ENCODE measurements at places on chromosomes 4 and X.

- DNase-seq: no peak
Measured at GRCh38 chr4:169383724-169384123, 113.0 kb upstream of the SH3RF1 start.

DNA sequence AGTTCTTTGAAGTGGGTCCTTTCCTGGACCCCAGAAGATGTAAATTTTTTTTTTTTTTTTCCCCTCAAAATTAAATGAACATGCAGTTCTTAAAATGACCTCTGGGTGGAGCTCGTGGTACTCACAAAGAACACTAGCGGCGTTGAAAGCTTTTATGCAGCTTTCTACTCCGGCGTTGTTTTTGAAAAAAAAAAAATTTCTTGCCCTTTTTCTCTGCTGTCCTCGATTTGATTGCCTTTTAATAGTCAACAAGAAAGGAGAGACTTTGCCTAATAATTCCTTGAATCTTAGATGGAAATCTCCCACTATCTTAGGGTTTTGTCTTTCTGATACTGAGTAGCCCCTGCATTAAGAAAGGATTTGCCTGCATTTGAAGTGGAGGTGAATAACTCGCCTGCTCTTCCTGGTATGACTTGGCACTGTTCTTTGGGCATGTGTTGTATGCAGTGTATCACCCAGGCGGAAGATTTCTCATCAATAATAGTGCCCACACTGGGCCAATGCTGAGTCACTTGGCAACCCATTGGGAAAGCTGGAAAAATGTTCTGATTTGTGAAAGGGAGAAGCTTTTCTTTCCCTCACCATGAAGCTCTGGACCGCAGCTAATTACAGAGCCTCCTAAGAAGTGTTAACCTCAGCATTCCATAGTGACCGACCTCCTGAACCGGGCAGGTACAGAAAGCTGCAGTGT, 104.0 kb downstream of the PHEX start:
- peak; percentile 42 for DNase-seq

GRCh38 chrX:22126327-22126726, 94.2 kb downstream of the PHEX start:
- DNase-seq: no peak

- DNase-seq: no peak
Measured at GRCh38 chr4:150854600-150854999, 160.5 kb downstream of the LRBA start.

DNA sequence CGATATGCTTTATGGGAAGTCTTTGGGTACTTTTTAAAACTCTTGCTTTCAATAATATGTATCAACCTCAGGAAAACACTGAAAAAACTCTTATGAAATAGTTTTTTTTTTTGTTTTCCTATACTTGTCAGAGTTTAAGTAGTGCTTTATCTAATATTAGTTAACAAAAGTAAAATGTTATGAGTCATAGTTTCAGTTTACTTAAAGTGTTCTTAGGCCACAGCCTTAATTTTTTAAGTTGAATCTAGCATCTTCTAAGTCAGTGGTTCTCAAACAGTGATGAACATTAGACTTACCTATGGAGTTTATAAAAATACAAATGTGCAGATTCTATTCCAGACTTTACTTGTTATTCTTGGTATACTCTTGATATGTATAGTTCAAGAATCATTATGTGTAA, 26.3 kb upstream of the ADGRL3 start:
- DNase-seq: no peak

GRCh38 chr4:41141900-41142299, 72.4 kb downstream of the APBB2 start:
- no peak for DNase-seq

- DNase-seq: no peak
Measured at GRCh38 chrX:38807873-38808272, 6.6 kb downstream of the MID1IP1 start.

GRCh38 chrX:110317061-110317819, 645 bp downstream of the AMMECR1 start:
- peak; percentile 11 for DNase-seq

DNA sequence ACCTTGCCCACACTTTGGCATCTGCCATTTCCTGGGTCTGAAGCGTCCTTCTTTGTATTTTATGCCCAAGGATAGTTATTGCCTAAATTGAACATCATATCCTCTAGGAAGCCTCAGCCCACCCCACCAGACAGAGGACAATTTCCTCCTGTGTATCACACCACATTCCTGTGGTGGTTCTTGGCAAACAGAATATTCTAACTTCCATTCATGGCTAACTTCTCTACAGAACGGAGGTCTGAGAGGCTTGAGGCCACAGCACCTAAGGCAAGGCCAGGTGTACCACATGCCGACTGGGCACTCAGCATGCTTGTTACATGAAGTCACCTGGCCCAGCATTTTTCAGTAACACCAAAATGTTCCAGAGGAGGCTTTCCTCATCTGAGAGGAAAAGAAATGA, 42.4 kb downstream of the CD99L2 start:
- no peak for DNase-seq

DNA sequence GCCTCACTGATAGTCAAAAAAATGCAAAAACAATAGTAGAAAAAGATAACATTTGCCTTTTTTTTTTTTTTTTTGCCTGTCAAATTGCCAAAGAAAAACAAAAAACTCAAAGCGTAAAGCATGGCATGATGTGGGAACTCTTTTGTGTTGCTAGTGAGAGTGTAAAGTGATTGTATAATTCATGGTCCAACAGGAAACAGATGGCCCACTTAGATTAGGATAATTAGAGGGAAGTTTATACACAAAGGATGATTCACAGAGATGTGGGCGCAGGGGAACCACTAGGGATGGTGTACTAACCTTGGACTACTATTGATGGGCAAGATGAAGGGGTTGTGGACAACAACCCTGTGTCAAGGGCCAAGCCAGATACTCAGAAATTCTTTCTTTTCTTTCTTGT, 16.4 kb downstream of the MCUB start:
- no peak for DNase-seq

GRCh38 chr4:140229881-140230280, 75.9 kb upstream of the MAML3 start:
- no peak for DNase-seq

GRCh38 chr4:185778307-185778706, 33.7 kb downstream of the SORBS2 start:
- DNase-seq: no peak

DNA sequence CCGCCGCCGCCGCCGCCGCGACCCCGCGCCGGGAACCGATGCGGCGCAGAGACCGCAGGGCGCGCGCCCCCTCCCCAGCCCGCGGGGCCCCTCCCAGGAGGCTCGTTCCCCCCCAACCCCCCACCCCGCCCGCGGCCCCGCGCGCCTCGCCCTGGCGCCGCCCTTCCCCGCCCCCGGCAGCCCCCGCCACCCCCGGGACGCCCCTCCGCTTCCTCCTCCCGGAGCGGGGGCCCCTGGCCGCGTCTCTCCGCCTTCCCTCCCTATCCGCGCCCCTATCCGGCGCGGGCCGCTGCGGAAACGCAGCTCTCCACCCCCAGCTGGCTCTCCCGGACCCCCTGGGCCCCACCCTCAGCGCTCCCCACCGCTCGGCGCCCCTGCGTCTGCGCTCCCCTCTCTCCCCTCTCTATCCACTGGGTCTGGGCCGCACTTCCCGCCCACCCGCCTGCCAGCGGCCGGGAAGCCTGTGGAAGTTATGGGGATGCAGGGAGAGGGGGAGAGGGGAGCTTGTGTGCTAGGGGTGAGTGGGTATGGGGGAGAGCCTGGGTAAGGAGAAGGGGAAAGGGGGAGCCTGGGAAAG, at the start of gene TMEM271:
Gene TMEM271 (minus strand): TSS at position 51 of the 577 bp plus-strand sequence. CDS start 233 bp downstream, outside the sequence.
- no peak for DNase-seq

- no peak for DNase-seq
Measured at GRCh38 chr4:112328734-112329130, 31.6 kb downstream of the ALPK1 start.

- no peak for DNase-seq
Measured at GRCh38 chr4:138835832-138836533, 179.6 kb upstream of the NOCT start.

DNA sequence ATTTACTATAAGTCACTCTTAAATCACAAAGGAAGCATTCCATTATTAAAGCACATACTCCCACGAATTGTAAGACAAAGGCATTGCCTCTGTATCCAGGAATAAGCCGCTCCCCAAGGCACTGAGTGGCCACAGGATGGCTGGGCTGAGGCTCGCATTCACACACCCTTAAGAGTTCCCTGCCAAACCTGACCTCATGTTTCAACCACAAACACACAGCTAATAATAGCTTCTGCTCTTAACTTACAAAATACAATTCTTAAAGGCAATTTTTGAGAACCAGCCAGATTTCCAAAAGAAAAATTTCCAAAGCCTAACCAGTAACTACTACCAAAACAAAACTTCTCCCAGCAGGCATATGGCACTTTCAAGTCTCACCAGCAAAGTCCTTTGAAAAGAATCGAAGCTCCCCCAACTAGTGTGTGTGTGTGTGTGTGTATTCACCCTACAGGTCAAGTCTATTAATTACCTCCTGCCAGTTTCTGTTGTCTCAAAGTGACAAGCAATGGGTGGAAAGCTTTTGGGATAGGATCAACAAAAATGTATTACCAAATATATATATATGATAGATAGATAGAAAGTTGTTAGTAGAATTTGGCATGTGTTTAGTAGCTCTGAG, 36.0 kb downstream of the ARHGAP6 start:
- no peak for DNase-seq

GRCh38 chr4:127629371-127629770, 3.4 kb upstream of the INTU start:
- no peak for DNase-seq
